ENCODE measurements at places on chromosomes 3 and 15.

DNA sequence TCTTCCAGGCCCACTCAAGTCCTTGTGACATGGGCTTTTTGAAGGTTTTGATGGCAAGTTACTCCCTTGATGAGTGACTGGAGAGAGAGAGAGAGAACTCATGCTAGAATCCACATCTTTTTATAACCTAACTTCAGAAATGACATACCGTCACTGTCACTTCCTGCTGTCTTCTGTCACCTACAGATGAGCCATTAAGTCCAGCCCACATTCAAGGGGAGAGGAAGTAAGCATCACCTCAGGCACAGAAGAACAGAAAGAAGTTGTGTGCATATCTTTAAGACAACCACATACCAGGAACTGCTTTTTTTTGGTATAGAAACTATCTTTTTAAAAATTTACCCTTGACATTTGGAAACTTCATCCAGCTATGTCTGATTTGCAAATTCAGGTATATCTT lies 16.6 kb upstream of the TXNRD3 start:
- no peak for DNase-seq

GRCh38 chr3:161766331-161766730 lies 269.7 kb downstream of the OTOL1 start:
- no peak for DNase-seq

GRCh38 chr3:178079966-178080365 lies 456.3 kb upstream of the KCNMB2 start:
- no peak for DNase-seq

DNA sequence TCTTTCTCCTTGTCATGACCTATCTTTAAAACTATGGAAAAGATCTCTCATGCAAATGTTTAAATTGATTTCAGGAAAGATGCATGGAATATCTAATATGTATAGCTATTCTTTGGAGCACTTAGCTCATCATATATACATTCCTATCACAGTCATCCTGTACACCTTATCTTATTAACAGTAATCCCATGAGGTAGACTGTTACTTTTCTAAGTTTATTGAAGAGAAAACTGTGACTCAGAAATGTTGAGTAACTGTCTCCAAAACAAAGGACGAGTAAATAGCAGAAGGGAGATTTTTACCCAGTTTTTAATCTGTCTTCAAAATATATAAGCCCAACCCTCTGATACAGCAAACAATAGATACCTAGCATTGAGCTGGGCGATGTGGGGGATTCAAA lies 308.3 kb downstream of the GAP43 start:
- DNase-seq = no peak

GRCh38 chr3:194042927-194043326 lies 93.0 kb upstream of the HES1 start:
- DNase-seq = no peak

- DNase-seq = no peak
Observed at GRCh38 chr3:162626172-162626571, 1129.6 kb downstream of the OTOL1 start.

GRCh38 chr3:158355623-158356588 lies 215.1 kb upstream of the MLF1 start:
- no peak for DNase-seq

DNA sequence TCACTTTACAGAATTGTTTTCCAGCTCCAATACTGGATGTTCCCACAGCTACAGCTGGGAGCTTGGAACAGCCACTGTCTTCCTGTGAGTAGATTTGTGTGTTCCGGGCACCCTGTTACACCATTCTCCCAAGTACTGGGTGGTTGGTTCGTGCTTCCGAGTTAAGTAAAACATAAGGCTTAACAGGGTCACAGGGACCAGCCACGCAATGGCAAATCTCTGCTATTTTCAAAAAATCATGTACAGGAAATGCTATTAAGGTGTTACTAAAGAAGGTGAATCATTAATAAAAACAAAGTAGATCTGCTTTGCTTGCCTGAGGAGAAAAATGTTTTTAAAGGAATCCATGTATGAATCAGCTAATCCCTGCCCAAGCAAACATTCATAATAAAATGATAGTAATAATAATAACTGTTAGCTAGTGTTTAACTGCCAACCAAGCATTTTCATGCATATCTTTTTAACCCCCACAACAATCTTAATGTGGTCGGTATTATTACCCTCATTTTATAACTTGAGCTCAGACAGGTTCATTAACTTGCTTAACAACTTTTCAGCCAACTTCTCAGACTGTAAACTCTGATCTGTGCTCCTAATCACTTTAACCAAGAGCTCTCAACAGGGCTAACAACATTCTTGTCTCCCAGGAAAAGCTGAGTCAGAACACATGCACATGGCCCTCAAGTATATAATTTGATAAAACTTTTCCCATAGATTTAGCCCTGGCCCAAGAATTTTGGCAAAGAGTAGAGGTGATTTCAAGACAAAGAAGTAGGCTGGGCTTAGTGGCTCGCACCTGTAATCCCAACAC lies 2.7 kb upstream of the C2CD4A start:
- DNase-seq = no peak

DNA sequence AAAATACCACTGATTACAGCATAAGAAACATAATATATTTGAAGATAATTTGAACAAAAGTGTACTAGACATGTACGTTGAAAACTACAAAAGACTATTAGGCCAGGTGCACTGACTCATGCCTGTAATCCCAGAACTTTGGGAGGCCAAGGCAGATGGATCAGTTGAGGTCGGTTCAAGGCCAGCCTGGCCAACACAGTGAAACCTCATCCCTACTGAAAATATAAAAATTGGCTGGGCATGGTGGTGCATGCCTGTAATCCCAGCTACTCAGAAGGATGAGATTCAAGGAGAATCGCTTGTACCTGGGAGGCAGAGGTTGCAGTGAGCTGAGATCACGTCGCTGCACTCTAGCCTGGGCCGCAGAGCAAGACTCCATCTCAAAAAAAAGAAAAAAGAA lies 36.2 kb upstream of the FNDC3B start:
- DNase-seq = no peak

DNA sequence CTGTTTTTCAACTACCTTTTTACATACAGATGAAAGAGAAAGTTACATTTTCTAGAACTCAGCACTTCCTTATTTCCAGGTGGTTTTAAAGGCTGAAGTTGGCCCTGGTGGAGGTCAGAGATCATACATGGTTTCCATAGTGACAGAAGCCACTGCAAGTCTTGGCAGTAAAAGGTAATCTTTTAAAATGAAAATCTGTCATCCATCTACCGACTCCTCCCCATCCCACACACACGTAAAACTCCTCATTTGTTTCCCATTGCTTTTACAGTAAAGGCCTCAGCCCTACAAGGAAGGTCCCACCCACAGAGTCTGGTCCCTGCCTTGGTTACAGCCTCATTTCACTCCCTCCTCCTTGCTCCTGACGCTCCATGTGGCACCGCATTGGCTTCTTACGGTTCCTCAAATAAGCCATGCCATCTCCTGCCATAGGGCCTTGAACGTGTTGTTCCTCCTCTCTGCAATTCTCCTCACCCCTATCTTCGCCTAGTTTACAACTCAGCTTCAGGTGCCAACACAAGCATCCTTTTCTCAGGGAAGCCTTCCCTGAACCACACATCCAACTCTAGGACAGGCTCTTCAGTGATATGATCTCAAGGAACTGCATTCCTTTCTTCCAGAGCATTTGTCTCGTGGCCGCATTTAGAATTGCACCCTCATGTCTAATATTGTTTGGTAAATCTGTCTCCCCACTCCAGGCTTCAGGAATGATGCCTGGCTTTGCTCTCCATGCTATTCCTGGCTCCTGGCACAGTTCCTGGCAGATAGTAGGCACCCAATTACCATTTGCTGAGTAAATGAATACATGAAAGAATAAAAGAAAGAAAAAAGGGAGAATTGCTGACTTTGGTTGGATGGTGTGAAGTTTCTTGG lies 2.6 kb downstream of the CYP19A1 start:
- no peak for DNase-seq

GRCh38 chr15:72958634-72959033 lies 93.6 kb upstream of the NEO1 start:
- no peak for DNase-seq

DNA sequence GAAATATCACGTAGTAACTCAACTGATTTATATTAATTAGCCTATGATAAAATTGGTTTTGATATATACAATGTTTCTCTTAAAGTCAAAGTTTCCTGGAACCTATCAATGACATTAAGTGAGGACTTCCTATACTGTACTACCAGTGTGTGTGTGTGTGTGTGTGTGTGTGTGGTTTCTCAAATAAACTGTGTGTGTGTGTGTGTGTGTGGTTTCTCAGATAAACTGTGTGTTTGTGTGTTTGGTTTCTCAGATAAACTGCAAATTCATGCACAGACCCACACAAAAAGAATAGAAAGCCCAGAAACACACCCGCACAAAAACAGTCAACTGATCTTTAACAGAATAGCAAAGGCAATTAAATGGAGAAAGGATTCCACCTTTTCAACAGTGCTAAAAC lies 14.5 kb upstream of the WDR5B start:
- DNase-seq = no peak

- DNase-seq = no peak
Observed at GRCh38 chr3:70011582-70011981, 12.0 kb downstream of the SAMMSON start.

DNA sequence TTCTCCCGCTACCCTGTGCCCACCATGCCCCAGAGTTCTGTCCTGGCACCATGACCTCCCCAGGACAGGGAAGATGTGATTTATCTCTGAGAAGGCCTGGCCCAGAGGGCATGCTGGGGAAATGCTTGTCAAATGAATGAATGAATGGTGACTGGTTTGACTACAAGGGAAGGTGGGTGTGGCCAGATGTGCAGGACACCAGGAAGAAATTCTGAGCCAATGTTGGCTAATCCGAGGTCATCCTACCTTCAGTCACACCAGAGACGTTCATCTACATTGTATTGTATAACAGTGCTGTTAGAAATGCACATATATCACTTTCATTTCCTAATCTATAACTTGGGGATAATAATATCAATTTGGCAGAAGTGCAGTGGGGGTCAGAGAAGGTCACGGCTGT lies 138.4 kb downstream of the FAM43A start:
- no peak for DNase-seq

DNA sequence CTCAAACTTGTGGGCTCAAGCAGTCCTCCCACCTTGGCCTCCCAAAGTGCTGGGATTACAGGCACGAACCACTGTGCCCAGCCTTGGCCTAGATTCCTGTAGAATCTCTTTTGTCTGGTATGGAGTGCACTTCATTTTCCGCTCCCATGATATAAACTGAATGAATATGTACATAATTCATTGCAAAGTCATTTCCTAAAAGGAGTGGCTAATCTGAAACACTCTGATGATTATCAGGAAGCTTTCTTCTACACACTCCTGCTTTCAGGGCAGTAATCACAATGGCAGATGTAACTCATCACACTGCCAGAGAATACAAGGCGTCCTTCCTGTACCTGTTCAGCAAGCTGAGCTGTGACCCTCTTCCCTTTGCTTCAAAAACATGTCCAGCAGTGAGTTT lies 28.6 kb downstream of the RLBP1 start:
- DNase-seq = no peak

DNA sequence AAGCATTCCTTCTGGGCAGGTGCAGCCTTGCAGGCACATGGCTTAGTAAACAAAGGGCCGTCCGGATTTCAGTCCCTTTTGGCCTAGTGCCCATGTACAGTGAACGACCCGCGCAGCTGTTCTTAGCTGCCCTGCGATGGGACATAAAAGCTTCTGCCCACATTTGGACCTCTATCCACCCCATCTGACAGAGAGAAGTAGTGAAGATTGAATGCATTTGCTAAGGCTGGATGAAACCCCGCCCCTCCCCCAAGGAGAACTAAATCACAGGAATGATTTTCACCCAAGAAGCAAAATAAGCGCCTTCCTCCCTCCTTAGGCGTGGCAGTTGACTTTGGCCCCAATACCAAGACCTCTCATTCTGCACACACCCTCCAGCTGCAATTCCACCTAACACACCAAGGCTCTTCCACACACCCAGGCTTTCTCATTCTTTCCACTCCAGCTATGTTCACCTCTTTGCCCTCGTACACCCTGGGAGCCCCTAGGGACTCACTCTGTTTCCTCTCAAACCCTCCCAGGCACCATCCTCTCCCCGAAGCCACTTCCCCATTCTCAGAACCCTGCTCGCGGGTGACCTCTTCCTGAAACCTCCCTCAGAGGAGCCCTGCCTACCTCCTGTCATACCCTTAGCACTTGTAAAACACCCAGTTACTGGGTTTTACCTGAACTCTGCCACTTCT lies 14.1 kb upstream of the HRH1 start:
- no peak for DNase-seq

GRCh38 chr3:100600181-100601042 lies 9.0 kb upstream of the ADGRG7 start:
- no peak for DNase-seq

DNA sequence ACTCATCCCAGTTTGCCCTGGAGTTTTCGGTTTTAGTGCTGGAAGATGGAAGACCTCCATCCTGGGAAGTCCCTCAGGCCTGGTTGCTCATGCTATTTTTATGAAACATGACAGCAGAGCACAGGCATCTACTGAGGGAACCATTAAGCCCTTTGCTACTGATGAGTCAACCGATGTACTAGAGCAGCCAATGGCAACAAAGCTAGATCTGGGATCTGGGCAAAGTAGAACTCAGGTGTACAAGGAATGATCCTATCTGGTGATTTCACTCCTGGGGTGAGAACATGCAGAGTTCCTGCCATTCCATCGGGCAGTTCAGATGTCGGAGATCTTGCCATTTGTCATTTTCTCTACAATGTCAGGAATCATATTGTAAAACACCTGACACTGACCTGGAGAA lies 166.2 kb upstream of the NSMCE3 start:
- no peak for DNase-seq

DNA sequence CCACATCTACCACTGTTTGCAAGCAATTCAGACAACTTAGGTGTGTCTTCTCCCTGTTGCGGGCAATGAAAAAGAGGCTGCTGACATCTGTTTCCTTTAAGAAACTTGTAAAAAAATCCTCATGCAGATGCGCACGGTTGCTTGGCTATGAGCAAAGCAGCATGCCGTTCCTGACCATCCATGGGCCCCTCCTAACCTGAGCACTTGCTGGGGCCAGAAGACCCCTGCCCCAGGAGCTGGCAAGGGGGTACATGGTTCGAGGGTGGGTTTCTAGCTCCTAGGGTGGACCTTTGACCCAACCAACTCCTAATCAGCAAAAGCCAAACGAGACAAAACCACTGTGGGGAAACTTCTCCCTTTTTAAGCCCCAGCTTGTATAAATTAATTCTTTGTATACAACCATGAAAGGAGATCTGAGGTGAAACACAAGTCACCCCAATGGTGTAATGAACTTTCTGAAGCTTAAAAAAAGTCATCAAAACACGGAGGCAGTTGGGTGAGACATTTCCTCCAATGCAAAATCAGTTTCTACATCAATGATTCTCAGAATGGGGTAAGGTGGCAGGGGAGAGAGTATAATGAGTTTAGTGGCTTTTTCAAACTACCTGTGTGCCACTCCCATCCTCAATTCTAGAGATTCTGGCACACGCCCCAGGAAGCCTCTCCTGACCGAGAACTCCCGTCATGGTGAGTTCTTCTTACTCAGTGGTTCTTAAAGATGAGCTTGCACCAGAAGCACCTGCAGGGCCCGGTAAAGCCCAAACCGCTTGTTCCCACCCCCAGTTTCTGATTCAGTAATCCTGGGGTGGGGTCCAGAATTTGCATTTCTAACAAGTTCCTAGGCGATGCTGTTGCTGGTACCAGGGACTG lies 44.1 kb downstream of the CPN2 start:
- DNase-seq = no peak
